ENCODE measurements at places on chromosomes 5 and 9.

GRCh38 chr5:7869474-7870136, 657 bp downstream of the MTRR start:
- DNase-seq, result peak; percentile 47

- DNase-seq, result peak; percentile 47
These were observed 29.3 kb upstream of the ABL1 start for GRCh38 chr9:130805510-130806326.

- no peak for DNase-seq
These were observed 82.4 kb downstream of the PCSK1 start for GRCh38 chr5:96350678-96351077.

GRCh38 chr5:110413856-110414255, 312.6 kb downstream of the TMEM232 start:
- DNase-seq, result no peak

DNA sequence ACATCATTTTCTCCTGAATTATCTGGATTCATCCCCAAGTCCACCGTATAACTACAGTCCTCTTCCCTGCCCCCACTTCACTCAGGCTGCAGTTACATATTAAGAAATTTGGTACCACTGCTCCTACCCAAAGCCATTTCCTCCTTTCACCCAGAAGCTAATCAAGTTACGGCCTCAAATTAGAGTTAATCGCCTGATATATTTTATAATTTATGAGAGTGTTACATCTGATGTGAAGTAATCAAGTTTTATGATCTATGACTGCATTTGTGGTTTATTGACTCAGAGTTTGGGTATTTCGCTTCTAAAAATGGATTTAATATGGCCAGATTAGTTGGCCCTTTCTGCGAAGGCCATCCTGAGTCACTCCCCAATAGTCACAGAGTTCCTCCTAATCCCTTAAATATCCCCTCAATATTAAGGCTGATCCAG, 223.6 kb upstream of the KIF2A start:
- DNase-seq, result no peak

GRCh38 chr5:9894571-9895301, 264.6 kb upstream of the TAS2R1 start:
- no peak for DNase-seq

GRCh38 chr9:72415163-72415562, 50.2 kb upstream of the ZFAND5 start:
- DNase-seq, result no peak

DNA sequence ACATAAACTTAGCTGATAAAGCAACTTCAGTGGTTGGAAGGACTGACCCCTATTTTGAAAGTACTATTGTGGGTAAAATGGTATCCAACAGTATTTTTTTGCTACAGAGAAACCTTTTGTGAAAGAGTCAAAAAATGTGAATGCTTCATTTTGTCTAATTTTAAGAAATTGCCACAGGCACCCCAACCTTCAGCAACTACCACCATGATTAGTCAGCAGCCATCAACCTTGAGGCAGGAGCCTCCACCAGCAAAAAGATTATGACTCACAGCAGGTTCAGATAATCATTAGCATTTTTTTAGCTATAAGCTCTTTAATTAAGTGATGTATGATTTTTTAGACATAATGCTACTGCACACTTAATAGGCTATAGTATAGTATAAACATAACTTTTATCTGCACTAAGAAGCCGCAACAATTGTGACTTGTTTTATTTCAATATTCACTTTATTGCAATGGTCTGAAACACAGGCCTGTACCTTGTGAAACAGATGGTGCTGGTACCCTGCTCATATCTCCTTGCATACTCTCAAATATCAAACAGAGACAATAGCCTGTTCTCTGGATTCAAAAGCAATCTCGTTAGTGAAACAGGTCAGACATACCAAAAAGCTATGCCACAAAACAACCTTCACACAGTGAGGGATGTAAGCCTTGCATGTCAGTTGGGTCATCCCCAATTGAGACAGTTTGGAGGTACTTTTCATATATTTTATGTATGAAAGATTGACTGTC, 261.2 kb upstream of the FAM174A start:
- no peak for DNase-seq

GRCh38 chr9:95626885-95627558, 110.3 kb upstream of the PTCH1 start:
- DNase-seq, result peak; percentile 11

DNA sequence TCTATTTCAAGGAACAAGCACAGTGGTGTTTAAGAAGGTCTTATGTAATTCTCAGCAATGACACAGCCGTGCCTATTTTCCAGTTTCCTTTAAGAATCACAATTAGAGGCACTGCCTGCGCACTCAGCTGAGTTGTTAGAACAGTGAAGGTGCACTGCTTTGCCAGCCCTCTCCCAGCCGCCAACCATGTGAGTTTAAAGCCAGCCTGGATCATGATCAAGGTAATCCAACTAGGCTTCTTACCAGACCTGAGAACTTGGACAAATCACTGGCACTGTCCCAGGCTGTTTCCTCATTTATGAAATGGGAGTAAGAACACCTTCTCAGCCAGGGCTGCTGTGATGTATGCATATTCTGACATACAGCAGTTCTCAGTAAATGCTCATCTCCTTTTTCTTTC, 99.6 kb downstream of the ASTN2 start:
- no peak for DNase-seq

DNA sequence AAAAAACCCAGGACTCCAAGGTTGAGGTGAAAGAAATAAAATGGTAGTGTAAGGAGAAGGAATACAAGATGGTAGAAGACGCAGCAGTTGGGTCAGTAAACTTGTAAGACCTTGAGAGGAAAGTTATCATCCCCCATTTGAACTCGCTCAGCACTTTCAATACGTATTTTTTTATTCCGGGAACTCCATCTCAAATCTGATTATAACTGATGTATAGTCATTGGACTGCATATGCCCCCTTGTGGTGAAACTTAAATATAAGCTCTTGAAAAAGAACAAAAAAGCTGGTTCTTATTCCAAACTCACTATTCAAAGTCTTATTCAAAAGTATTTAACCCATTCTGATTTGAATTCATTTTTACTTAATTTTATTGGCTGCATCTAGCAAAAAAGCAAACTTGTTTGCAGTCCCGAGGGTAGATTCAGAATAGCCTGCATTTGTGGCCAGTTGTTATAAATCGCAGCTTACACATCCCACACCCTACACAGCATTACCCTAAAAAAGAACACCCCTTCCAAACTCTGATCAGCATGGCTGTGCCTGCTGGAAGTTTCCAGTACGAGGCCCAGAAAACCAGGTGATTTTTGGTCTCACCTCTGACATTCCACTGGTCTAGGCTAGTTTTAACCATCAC, 118.0 kb downstream of the ESM1 start:
- DNase-seq, result peak; percentile 55

DNA sequence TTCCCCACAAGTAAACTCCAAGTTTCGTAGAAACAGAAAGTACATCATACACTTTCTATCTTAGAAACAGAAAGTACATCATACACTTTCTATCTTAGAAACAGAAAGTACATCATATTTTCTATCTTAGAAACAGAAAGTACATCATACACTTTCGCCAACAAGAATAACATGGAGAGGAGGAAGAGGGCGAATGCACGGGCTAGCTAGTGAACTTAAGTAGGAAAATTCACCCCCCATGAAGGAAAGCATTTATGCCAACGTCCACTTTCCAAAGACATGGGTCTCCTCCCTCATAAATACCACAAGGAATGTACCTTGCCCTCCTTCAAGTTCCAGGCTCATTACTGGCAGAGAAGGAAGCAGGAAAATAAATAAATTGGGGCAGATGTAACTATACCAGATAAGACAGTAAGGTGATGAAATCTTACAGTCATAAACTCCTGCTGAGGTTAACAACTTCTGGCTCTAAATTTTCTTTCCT, 64.7 kb downstream of the FRMD3 start:
- DNase-seq, result no peak

GRCh38 chr9:110451726-110452125, 114.1 kb upstream of the TXNDC8 start:
- DNase-seq, result no peak

- DNase-seq, result no peak
These were observed 1.9 kb downstream of the OCLN start for GRCh38 chr5:69494452-69494851.

- DNase-seq, result peak; percentile 98
These were observed at the start of gene TTC33 for GRCh38 chr5:40755407-40756365. TSS of gene TTC33 (minus strand) at chr5:40755961. CDS start at chr5:40747018, 8,943 bp downstream.

GRCh38 chr9:31323726-31324444, 1060.6 kb upstream of the ACO1 start:
- DNase-seq, result no peak

DNA sequence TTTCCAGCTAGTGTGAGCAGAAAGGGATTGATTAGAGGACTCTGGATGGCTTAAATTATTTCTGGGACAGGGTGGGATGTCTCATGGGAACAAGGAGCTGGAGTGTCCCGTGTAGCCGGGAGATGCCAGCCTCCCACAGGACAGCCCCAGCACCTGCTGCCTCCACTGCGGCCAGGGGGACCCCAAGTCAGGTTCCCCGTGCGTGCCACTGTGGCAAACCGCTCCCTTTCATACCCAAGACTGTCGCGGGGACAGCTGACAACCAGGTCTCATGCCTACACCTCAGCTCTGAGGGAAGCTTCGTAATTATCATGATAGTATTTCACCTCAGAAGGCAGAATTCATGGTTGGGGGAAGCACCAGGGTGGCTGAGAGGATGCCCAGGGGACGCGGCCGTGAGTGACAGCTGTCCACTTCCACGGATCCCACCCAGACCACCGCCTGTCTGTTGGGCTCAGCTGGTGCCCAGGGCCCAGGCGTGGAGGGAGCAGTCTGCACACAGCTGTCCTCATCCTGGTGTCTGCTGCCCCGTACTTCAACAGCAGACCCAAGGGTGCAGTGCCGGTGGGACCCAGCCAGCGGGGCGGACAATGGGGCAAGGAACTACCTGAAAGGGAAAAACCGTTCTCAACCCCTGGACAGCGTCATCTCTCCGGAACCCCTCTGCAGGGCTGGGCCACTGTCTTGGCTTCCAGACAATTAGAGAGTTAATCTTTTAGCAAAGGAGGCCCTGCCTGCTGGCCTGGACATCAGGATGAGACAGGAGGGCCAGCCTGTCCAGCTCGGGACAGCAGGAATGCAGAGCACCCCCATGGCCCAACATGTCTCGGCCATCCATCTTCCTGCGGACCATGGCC, 166.9 kb downstream of the OLFM1 start:
- DNase-seq, result no peak

All from NB4 (cell line).